ENCODE measurements at places on chromosomes 16 and 17.

- no peak for DNase-seq
Measured at GRCh38 chr17:32264140-32264799, 1.4 kb upstream of the RHBDL3 start.

DNA sequence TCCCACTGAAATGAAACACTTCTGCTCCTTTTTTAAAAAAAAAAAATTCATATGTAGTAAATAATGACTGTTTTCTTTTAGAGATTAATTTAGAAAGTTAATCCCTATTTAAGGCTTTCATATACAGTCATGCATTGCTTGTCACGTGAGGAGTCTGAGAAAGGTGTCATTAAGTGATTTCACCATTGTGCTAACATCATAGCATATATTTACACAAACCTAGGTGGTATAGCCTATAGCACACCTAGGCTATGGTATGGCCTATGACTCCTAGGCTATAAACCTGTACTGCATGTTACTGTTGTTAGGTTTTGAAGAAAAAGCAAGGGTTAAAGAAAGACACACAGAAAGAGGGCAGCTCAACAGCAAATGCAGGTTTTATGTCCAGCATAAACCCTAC is 13.7 kb downstream of the PPY start:
- DNase-seq = no peak

DNA sequence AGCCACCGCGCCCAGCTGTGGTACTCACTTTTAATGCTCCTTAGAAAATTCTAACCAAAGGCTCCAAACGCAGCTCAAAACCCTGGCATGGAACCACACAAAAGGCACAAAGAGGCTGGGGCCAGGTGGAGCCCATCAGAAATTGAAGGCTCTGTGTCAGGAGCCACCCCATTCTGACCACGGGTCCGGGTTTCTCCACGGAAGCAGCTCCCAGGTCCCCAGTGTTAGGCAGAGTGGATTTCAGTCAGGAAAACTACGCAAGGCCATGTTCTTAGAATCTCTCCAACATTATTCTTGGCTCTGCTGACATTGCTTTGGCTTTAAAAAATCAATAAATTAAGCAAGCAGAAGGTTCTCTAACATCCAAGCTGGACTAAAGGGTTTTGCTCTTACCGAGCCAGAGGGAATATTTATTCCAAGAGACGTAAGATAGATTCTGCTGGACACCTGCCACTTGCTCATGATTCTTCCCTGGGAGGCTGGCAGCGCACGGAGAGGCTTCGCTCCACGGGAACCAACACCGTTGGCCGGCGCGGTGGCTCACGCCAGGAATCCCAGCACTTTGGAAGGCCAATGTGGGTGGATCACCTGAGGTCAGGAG is 93.5 kb downstream of the NXN start:
- DNase-seq = no peak

DNA sequence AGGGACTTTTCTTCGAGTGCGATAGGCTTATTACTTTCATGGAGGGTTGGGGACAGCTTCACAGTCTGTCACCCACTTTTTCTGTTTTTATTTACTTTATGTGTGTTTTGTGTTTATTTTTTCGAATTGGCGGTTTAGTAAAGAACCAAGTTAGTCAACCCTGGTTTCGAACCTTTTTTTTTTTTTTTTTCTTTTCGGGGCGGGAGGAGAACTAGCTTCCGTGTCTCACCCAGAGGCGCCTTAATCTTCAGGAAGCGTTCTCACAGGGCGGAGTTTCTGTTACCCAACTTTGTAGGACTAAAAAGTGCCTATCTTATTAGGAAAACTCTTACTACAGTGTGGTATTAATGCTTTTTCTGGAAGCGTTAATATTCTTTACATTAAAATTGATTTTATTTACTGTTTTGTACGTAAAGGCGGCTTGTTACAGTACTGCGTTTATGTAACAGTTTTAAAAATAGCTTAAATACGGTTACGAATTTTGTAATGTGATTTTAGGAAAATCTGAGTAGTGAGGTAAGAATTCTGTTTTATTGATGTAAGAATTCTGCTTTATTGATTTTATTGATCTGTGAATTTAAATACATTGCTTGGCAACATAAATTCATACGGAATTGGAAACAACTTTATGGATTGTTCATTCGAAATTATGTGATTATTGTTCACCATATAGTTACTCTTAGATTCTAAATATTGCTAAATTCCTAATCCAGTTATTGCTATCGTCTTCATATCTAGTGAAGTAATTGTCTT is 885 bp downstream of the ZNF207 start:
- DNase-seq = no peak

DNA sequence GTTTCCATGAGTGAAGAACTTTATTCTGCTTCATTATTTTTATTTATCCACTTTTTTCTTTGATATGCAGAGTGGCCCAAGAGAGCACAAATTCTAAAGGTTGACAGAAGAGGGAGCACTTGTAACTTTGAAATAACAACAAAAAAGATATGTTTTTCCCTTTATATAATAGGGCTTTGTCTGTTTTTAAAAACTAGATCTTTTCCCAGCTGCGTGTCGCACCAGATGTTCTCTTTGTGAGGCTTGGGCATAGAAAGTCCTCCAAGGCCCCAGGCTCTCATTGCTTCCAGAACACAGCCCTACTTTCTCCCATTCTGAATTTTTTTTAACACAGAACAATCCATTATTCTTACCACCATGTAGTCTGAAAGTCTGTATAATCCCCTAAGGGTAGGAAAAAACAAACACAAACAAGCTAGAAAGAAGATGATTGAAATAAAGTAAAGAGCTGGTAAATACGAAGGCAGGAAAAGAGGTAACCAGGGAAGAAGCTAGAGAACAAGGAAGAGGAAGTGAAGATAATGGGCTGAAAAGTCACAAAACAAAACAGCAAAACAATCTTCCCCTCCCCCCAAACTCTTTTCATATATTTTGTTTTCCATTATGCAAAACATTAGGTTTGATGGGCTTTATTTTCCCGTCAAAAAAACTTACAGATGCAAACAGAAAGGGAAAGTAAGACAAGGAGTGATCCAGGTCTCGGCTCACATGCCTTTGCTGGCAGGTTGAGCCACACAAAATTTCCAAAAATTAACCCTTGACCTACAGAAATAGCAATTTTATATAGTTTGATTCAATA is 160.4 kb downstream of the ABCA8 start:
- DNase-seq = peak; percentile 26

DNA sequence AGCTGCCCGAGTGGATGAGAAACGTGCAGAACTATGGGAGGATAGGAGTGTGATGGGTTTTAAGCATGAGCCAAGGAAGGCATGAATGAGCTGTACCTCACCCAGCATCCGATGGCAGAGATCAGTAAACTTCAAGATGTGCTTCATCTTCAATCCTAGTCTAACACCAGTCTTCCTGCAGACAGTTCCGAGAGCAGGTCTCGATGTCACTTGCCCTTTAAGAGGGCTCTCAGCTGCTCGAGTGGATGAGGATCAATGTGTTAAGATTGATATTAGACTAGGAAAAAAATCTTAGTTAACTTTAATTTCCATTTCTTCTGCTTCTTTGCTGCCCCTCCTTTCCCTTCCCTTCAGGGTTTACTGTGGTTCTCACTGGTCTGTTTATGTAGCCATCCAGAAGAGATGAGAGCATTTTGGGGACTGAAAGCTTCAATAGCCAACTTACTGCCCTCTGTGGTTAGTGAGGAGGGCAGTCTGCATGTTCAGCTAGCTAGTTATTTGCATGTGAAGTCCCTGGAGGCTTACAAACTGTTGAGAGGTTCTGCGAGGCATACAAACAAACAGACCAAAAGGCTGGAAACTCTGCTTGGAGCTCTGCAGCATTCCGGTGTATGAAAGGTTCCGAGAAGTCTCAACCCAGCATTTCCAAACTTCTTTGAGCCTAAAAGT is 15.3 kb downstream of the KLHL36 start:
- DNase-seq = no peak

GRCh38 chr17:61409301-61410112 is 9.9 kb downstream of the TBX2 start:
- DNase-seq = no peak

- no peak for DNase-seq
Measured at GRCh38 chr16:27703545-27703944, 153.6 kb downstream of the KATNIP start.

Data from AG04450 (cell line).